ENCODE measurements at places on chromosomes 2 and 18.

GRCh38 chr2:191950132-191950874 is 103.4 kb upstream of the CAVIN2 start:
- DNase-seq, result peak; percentile 7

GRCh38 chr2:71811726-71812125 is 335.9 kb downstream of the CYP26B1 start:
- DNase-seq, result no peak

DNA sequence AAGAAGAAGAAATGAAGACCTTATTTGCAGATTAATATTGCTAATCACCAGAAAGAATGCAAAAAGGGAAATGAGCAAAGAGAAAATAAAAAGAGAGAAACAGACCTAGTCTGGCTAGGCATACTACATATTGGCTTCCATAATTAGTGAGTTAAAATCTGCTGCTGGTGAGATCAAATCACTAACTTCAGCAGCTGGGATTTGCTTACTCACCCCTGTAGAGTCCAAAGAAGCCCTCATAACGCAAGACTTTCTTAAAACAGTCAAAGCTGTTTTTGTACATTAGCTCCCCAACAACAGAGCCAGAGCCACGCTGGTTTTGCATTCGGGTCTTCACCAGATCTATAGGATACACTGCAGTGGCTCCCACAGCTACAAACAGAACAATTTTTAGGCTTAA is 80.9 kb downstream of the SLC25A12 start:
- no peak for DNase-seq

GRCh38 chr18:37487400-37487867 is 78.2 kb downstream of the CELF4 start:
- no peak for DNase-seq

DNA sequence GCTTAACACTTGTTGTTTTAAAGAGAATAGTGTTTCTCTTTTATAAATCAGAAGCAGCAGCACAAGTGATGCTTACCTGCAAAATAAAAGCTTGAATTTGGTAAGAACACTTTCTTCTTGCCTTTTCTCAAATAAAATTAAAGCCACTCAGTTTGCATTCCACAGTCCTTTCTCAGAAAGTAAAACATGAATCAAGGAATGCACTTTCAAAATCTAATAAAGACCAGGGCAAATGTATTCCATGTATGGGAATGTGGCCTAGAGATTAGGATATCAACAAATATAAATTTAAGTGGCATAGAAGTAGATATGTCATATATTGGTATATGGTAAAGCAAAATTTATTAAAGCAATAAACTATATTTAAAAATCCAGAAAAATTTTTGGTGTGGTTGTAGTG is 352.8 kb downstream of the THSD7B start:
- DNase-seq, result no peak

- no peak for DNase-seq
Measured at GRCh38 chr2:10424051-10424450, 24.1 kb downstream of the ODC1 start.

GRCh38 chr2:216770050-216770449 is 74.7 kb upstream of the IGFBP5 start:
- no peak for DNase-seq

- DNase-seq, result no peak
Measured at GRCh38 chr2:122390406-122390805, 635.0 kb downstream of the TSN start.

- no peak for DNase-seq
Measured at GRCh38 chr18:31548853-31549252, 42.8 kb upstream of the TTR start.

GRCh38 chr2:124668161-124668560 is 643.1 kb downstream of the CNTNAP5 start:
- DNase-seq, result no peak

DNA sequence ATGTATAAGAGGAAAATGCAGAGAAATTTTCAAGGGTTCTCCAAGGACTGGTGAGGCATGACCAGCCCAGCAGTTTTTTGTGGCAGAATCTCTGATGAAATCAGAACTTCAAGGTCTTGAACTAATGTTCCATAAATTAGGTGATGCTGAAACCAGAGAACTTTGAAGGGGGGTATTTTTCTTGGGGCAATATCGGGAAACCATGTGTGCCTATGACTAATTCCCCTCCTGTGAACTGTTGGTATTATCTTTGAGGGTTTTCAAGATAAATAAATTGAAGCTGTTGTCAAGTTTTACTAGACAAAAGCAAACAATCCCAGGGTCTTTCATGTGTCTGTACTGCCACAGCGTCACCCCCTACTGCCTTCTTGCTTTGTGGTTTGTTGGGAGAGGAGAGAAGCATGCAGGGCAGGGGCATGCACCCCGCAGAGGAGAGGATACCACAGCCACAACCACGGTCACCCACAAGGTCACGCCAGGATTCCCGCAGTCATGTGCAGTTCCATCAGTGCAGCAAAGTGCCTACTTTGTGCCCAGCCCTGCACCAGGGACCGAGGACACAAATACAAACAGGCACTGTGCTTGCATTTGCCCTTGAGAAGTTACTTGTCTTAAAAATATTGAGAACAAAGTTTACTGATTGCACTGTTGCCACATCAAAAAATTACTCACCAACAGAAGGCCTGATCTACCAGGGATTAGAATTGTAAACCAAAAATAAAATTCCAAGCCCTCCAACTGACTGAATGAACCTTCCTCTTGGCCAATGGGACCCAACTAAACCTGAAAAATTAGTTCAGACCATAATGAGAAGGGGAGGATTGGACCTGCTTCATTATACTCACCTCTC is 413.3 kb upstream of the TRIB2 start:
- no peak for DNase-seq

- no peak for DNase-seq
Measured at GRCh38 chr2:150228936-150229335, 258.5 kb downstream of the RND3 start.

DNA sequence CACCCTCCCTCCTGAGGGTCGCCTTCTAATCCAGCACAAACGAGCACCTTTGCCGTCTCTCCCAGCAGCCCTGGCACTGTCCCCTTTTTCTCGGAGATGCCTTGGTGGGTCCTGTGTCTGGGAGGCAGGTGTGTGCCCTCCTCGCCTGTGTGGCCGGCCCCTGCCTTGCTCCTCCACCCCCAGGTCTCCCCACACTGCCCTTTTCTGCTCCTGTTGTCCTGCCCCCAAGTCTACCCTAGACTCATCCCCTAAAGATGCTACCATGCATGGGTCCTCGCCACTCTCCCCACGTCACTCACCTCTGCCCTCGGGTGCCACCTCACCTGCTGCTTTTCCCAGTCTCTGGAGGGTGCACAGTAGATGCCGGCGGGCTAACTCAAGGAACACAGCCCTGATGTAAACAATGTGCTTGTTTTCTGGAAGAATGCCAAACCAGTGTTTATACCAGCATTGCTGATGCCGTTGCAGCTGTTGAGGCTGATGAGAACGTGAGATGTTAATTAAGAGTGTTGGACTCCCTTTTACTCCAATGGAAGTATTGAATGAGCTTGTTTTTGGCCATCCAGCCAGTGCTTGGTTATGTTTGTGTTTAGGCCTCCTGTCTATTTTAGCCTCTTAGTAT is 223.1 kb downstream of the AGAP1 start:
- DNase-seq, result no peak

DNA sequence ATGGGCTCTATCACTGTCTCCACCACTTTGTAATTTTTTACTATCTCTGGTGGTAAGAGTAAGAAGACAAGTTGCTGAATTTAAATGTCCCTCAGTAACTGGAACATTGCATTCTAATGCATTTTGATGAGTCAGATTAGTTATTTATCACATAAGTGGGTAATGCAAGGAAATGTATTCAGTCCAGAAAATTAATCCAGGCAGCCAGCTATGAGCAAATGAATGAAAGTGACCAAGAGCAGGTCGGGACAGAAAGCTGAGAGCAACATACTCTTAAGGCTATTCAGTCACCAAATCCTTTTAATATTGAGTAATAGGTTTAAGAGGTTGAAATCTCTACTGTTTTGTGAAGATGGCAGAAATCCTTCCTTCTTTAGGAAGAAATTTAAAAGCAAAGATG is 265.5 kb upstream of the PARD3B start:
- no peak for DNase-seq

DNA sequence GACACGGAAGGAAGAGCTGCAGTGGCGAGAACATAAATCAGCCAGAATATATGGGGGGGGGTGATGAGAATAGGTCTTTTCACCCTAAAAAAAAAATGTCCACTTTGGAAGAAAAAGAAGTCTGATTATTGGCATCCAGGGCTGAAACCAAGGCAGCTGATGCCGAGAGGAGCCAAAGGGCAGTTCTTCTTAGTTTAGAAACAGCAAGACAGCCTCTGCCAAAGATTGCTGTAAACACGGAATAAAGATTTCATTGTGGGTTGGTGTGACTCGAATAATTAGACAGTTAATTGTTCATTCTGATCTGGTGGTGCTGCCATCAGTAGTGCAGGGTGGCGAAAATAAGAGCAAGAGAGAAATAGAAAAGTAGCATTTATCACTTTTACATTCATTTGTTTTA is 3.5 kb downstream of the CDH20 start:
- no peak for DNase-seq

DNA sequence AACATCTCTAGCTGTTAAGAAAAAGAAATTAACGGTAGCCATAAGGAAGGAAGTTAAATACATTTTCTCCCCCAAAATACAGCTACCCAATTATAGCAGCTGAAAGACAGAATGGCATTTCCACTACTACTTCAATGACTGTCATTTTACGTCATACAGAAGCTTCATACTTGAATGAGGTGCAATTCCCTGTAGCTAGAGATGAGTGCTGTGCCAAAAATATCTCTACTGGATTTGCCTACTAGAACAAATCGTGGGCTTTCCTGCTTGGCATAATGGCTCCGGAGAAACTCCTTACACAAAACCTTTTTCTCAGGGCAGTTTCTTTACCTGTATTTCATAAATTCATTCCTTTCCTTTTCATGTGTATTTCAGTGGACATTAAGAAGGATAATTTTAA is 36.3 kb upstream of the NRXN1 start:
- no peak for DNase-seq

DNA sequence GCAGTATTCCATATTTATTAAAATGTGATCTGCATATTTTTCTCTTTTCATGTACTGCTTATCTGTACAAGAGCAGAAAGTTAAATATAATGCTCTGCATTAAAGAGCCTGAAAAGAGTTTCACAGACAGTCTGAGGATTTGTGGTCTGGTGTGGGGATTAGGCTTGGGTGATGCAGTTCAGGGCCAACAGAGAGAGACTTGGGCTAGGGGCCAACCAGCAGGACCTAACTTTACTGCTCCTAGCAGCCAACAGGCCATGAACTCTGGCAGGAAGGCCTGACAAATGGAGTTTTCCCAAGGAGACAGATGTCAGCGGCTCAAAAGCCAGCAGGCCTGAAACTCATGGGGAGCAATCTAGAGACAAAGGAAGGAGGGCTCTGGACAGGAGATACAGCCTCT is 169.6 kb downstream of the LRRTM1 start:
- DNase-seq, result no peak

GRCh38 chr2:157245846-157246764 is 11.4 kb upstream of the GALNT5 start:
- DNase-seq, result no peak

- DNase-seq, result no peak
Measured at GRCh38 chr2:234702731-234703225, 205.9 kb upstream of the ARL4C start.

DNA sequence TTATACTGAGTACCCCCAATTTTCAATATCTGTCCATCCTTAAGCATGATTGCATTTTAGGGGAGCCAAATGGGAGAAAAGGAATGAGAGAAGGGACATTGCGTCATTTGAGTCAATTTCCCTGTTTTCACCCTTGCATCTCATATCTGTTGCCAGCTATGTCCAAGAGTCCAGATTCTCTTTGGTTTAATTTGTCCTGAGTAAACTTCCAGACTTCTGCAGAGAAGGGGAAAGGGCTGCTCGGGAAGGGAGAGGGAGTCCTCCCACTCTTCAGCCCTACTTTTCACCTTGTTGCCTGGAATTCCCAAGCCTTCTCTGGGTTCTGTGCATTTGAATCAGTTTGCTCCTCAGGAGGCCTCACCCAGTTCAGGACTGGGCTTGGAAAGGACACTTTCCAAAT is 16.5 kb downstream of the GREB1 start:
- no peak for DNase-seq

DNA sequence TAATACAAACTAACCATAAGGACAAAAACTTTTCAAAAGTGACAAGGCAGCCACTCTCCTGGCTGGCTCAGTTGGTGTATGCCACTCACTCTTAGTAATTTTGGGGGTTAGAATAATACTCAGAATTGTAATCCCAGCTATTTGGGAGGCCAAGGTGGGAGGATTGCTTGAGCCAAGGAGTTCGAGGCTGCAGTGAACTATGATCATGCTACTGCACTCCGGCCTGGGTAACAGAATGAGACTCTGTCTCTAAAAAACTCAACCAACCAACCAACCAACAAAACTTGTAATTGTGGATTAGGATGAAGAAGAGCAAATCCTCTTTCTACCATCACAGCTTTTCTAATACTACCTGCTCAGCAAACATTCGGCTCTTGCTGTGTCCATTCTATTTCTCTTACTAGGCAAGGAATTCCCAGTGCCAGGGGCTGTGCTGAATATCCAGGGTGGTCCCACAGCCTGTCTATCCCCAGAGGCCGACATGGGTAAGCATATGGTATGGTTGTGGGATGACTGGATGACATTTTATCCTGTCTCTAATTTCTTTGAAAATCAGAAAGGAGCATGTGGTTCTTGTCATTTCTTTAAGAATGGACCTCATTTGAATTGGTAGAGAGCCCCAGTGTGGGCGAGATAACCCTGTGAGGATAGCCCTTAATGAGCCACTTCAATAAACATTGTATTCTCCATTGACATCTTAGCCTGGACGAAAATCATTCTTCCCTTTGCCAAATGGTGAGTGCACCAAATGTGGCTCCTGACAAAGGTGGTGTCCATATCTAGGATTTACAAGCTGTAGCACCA is 220.1 kb downstream of the MYCN start:
- DNase-seq, result no peak

- no peak for DNase-seq
Measured at GRCh38 chr2:85800586-85800985, 46.8 kb downstream of the ATOH8 start.

DNA sequence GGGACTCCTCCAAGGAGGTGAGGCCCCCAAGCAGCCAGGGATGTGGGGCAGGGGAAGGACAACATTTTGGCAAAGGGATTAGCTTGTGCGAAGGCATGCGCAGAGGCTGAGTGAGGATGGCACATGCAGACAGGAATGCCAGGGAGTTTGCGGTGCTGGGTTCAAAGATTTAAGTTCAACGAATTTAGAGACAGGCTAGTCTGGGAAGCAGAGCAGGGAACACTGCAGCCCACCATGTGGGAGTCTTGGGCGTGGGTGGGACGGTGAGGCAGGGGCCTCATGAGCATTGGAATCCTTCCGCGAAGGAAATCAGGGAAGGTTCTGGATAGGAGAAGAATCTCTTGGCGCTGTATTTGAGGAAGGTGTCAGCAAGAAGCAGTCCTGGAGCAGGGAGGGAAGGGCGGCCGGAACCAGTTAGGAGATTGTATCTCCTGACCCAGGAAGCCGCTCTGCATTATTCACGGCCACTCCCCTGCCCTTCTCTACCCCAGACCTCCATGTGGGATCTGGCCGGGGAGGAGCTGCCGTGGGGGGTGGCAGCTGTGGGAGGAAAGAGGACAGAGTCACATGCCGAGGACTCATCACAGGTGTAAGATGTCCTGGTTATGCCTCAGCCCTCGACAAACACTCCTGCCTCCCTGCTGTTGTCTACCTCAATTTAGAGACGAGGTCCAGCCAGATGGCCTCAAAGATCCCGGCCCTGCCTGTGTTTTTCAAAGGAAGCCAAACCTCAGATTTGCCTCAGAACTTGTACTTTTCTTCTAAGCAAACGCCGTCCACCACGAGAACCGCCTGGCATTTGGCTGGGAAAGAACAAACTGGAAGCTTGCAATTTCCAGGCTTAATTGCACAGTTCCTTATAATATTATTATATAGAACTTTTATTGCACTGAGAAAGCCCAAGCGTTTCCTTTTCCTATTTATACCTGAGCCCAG is 123.7 kb upstream of the SMAD2 start:
- no peak for DNase-seq

Measured in hematopoietic multipotent progenitor cell treated with erythropoietin and hydrocortisone succinate and interleukin-3 and kit ligand, for 15 days (in vitro differentiated cells).